ENCODE measurements at places on chromosomes 4 and X.

DNA sequence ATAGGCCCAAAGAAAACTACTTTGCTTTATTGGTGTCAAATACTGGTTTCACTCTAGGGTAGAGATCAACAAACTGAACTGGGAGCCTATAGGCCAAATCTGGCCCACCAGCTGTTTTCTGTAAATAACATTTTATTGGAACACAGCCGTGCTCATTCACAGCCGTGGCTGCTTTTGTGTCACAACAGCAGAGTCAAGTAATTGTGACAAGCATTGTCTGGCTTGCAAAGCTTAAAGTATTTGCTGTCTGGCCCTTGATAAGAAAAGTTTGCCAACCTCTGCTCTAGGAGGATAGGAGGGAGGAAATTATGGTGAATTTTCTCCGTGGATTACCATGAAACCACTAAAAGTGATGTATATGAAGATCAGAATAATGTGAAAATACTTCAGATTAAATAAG is 53.4 kb downstream of the GPAT3 start:
- DNase-seq, result peak; percentile 8

- no peak for DNase-seq
Measured at GRCh38 chrX:78106651-78106986, 2.6 kb downstream of the PGK1 start.

GRCh38 chr4:99808260-99808857 is 8.3 kb upstream of the DAPP1 start:
- no peak for DNase-seq

DNA sequence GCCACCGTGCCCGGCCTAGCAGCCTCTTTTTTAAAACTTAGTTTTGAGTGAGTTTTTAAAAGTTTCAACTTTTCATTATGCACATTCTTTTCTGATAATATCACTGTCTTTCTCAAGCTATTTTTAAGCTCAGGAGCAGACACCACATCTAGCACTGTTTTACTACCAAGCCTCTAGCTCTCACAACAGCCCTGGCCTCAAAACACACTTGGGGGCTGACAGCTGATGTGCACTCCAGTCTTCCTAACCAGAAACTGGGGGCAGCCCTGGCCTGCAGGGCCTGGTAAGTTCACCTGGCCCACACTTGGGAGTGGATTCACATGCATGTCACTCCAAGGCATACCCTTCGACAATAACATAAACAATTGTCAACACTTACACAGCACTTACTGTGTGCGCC is 34.0 kb downstream of the CENPU start:
- no peak for DNase-seq

DNA sequence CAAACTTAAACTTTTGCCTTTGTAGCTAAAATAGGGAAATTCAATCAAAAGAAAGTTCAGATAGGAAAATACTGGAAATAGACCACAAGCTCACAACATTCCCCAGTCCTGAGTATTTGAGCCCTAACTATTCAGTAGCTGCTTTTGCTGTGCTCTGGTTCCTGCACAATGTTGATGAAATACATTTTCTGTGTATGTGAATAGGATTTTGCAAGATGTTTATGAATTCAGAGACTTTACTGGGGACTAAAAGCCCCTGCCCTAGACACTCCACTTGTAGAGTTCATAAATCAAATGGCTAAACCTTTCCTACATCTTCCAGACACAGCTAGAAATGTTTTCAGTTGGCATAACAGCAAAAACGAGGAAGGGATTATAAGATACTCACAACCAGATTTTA is 105.9 kb downstream of the FBXO8 start:
- DNase-seq, result no peak

GRCh38 chr4:107835406-107835805 is 10.7 kb downstream of the SGMS2 start:
- no peak for DNase-seq

DNA sequence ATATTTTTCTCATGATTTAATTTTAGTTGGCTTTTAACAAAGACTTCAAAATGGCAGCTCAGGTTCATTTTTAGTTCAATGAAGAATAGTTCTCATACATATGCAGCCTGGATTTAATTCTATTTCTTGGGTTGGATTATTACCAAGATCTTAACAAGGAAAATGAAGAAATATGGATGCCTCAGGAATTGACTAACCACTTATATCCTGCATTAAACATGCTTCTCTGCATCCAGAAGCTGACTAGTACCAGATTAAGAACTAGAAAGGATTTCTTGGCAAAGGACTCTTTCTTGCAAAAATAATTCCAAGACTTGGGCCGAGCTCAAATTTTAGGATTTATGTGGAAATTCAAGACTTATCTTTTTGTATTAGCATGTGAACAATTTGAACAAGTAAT is 5.6 kb upstream of the KLHL2 start:
- DNase-seq, result no peak

DNA sequence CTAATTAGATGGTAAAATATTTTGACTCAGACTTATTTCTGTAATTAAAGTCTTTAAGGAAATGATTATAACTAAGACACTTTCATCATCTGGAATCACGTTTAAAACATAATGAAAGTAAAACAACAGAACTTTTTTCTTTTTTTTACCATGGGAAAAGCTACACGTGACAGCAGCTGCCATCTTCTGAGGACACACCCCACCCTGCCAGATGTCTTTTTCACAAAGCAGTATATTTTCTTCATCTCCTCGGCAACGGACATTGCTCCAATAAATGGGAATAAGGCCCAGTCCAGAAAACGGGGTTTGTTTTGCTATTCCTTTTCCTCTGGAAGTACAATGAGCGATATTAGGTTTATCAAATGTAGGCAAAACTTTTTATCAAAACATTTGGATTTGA is 17.5 kb downstream of the PRSS12 start:
- no peak for DNase-seq

DNA sequence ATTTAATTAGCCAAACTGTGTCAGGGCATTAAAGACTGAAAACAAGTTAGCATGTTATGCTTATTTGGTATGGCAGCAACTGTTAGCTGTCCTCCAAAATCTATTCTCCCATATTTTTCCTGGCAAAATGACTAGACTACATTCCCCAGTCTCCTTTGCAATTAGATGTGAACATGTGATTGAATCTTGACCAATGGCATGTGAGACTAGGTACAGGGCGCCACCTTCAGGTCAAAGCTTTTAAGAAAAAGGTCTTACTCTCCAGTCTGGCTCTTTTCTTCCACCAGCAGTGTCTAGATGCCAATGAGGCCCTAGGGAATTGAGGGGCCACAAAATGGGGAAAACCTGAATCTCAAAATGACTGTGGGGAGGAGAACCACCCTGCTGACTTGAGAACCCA is 408.2 kb downstream of the SMARCA1 start:
- no peak for DNase-seq

DNA sequence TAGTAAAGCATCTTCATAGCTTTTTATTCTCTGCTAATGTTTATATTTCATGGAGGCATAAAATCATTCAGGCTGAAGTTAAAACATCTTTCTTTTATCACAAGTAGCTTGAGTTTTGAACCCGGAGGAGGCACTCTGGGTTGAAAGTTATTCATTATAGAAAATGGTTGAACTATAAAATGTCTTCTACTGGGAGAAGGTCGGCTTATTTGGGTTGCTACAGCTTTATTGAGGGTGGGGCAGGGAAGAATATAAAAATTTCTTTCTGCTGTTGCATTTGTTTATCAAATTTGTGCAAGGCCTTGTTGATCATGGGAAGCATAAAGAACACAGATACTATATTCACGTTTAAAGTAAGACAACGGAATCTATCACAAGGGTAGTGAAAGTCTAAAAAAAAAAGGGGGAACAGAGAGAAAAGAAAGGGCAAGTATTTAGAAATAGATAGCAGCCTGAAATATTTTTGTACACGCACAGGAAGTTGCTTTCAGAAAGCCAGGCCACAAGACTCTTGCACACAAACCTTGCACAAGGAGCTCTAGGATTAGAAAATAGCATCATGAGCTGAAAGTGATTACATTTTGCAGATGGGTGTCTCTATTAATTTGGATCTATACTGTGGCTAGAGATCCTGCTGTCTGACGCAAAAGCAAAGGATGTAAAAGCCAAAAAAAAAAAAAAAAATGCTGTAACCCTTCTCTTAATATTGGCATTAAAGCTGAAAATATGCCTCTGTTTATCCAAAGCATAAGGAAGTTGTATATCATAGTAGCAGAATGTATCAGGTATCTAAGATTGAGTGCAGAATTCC is 37.2 kb upstream of the FAM9C start:
- DNase-seq, result no peak

GRCh38 chr4:159017323-159018026 is 85.4 kb upstream of the RAPGEF2 start:
- no peak for DNase-seq

GRCh38 chrX:133918361-133918771 is 67.0 kb downstream of the GPC3 start:
- no peak for DNase-seq

DNA sequence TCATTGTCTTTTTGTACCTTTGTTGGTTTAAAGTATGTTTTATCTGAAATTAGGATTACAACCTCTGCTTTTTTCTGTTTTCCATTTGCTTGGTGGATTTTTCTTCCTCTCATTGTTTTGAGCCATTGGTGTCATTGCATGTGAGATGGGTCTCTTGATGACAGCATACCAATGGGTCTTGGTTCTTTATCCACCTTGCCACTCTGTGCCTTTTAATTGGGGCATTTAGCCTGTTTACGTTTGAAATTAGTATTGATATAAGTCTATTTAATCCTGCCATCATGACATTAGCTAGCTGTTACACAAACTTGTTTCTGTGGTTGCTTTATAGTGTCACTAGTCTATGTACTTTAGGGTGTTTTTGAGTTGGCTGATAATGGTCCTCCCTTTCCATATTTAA is 145.7 kb downstream of the GUCY2F start:
- no peak for DNase-seq

- no peak for DNase-seq
Measured at GRCh38 chrX:50638123-50638522, 167.5 kb upstream of the DGKK start.

DNA sequence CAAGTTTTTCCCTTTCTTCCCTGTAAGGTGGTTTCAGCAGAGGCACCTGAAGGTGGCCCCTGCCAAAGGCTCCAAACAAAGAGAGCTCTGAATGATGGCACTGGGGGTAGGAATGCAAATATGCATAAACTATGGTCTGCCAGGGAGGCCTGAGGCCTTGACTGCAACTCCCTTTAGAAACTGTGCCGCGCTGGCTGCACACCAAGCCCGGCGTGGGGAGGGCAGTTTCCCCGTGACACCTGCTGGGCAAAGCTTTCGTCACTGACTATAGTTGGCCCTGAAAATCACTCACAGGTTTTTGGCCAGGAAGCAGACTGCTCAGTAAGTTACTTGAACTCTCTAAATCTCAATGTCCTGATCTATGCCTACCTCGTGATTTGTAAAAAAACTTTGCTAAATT is 97.8 kb upstream of the ATOH1 start:
- DNase-seq, result no peak

- DNase-seq, result no peak
Measured at GRCh38 chr4:69708211-69708610, 52.2 kb downstream of the SULT1B1 start.

- DNase-seq, result no peak
Measured at GRCh38 chrX:19947612-19948011, 43.2 kb downstream of the BCLAF3 start.

DNA sequence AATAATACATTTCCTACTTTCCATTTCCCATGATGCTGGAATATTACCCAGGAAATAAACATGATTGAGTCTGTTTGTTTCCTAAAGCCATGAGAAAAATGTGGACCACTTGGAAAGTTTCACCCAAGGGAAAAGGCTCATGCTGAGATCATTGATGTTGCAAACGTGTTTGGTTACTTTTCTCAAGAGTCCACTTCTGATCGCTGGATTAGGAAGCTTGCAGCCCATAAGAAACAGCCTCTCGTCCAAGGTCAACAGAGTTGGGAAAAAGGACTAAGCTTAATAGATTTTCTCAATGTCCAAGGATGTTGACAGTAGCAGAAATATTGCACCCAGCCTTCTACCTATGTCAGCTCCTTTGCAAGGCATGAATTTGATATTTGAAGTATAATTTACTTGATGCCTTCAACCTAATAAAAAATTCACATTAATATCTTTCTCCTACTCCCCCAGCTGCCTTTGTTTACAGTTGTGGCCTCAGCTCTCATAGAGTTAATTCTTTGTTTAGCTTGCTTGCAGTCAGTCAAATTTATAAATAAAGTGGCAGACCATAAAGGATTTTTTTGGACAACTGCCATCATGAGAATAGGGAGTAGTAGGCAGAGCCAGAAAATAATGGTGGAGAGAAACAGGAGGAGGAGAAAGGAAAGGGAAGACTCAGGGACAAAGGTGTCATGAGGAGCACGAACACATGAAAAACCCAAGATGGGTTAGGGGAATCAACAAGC is 65.6 kb upstream of the BLTP1 start:
- no peak for DNase-seq

- no peak for DNase-seq
Measured at GRCh38 chr4:154618708-154619315, 6.4 kb upstream of the FGG start.

DNA sequence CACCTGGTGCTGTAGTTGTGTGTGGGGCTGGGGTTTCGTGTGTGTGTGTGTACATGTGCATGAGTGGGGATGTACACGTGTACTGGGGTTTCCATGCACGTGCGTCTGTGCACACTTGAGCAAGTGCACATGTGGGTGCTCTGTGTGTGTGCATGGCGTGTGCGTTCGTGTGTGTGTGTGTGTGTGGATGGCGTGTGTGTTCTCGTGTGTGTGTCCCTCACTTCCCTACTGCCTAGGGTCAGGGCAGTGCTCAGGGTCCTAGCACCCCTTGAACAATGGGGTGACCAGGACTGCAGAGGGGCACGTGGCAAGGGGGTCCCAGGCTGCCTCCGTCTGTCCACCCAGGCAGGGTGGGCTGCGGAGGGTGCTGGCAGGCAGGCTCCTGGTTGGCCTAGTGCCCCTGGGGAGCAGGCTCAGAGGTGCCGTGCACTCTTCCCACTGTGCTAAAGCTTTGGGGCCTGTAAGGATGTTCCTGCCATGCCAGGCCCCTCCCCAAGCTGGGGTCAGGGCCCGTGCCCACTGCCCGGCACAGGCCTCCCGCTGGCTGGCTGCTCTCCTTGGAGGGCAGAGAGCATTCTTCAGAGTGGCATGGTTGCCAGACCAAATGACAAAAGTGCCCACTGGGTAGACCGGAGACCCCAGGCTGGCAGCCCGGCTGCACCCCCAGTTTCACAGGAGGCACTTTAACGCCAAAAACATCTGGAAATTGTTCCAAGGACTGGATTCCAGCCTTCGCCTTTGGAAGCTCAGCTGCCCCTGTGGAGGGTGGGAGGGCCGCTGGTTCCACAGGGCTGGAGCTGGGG is 29.1 kb downstream of the FGFRL1 start:
- DNase-seq, result no peak

- no peak for DNase-seq
Measured at GRCh38 chrX:138765051-138765450, 53.5 kb upstream of the FGF13 start.

GRCh38 chrX:82342531-82342930 is 1140.6 kb downstream of the SH3BGRL start:
- DNase-seq, result no peak

GRCh38 chr4:15194520-15194919 is 192.2 kb downstream of the CPEB2 start:
- DNase-seq, result no peak

DNA sequence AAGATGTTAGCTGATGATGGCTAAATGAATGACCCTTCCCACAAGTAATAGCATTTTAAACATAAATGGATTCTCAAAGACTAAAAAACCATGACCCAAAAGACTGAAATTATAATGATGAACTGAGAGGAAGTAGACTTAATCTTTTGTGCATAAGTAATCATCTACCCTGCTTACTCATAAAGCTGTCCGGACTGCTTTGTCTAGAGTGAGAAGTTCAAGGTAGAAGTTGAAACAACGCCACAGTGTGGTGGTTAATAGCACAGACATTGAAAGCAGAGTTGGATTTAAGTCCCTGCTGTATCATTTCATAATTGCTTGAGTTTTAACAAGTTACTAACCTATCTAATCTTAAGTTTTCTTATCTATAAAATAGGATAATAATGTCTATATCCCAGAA is 346.6 kb downstream of the CENPC start:
- no peak for DNase-seq
